ENCODE measurements at places on chromosomes 4 and X. TPM values are rescaled to one million over a fixed set of nuclear protein-coding genes. Genes with fewer than 3 reads are reported as not detected.

- no peak for DNase-seq
Observed at GRCh38 chr4:40722576-40723161, 27.1 kb upstream of the NSUN7 start.

DNA sequence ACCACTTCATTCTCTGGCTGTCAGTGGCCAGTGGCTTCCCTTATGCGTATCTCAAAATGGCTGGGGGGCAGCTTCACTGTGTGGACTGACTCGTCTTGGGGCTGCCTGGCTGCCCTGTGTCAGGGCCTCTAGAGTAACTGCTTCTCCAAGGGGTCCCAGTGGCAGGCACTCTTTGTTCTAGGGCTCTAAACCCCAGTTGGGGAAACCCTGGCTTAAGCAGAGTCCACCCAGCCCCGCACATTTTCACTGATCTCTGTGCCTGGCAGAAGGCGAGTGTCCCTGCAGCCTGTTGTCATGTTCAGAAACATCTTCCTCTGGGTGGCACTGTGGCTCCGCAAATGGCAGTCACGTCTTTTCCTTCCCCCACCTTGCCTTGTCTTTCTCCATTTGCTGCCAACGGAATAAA is 59.7 kb downstream of the NBDY start:
- DNase-seq = peak; percentile 76

DNA sequence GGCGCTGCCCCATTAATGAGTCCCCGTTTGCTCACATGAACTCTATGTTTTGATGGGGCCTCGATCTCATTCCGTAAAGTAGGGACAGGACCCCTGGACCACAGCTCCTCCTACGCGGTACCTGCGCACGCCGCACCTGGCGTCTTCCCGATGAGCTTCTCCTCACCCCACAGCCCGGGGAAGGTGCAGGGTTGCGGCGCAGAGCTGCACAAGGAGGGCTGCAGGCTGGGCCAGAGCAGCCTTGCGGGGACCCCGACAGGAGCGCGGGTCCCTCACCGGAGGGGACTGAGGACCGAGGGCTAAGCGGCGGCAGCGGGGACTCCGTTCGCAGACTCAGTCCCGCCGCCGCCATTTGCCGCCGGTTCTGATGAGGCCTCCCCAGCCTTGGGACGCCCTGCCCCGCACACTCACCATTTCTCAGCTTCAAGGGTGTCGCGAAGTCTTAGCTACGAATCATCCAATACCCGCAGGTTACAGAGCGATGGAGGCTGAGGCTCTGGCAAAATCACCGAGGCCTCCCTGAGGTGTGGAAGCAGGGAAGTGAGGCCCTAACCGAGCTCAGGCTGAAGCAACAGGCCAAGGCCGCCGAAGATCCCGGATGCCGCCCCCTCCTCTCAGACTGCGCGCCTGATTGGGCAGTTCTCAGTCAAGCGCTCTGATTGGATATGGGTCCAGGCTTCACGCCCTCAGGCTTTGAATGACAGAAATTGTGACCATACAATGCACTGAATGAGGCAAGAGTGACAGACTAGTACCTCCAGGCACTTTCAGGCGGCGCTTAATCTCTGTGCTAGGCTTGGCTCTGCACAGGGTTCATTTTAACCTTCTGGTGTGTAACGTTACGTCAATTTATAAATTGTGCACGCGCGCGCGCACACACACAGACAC is 25.1 kb downstream of the ZNF721 start:
- DNase-seq = peak; percentile 94

Gene AKAP14
- not detected for total RNA-seq

- DNase-seq = no peak
Observed at GRCh38 chr4:46909078-46909477, at the start of gene COX7B2. Gene COX7B2, minus strand, starts transcription at chr4:46909245. Its CDS starts 174,053 bp downstream, at chr4:46735192.

DNA sequence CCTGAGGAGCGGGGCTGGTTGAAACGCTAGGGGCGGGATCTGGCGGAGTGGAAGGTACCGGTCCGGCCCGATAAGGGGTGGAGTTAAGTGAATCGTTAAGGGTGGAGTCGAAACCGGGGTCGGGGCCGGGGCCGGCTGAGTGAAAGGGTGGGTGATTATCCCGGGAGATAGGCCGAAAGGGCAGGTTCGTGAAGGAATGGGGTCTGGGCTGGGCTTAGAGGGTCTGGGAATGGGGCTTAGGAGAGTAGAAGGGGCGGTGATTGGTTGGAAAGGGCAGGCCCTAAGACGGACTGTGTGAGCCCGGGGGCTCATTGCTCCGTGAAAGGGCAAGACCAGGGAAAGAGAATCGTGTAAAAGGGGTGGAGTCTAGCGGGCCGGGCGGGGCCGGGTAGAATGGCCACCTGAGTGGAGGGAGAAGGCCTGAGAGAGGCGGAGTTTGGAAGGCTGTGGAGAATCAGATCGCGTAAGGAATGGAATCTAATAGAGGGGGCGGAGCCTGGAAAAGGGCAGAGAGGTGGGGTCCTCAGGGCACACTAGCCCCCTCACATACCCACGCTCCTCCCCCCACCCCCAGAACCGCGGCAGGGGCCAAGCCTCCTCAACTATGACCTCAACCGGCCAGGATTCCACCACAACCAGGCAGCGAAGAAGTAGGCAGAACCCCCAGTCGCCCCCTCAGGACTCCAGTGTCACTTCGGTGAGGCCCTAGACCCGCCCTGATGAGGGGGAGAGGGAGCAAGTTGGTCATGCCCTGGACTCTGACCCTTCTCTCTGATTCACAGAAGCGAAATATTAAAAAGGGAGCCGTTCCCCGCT is 430 bp downstream of the HDAC6 start:
- peak; percentile 86 for DNase-seq

DNA sequence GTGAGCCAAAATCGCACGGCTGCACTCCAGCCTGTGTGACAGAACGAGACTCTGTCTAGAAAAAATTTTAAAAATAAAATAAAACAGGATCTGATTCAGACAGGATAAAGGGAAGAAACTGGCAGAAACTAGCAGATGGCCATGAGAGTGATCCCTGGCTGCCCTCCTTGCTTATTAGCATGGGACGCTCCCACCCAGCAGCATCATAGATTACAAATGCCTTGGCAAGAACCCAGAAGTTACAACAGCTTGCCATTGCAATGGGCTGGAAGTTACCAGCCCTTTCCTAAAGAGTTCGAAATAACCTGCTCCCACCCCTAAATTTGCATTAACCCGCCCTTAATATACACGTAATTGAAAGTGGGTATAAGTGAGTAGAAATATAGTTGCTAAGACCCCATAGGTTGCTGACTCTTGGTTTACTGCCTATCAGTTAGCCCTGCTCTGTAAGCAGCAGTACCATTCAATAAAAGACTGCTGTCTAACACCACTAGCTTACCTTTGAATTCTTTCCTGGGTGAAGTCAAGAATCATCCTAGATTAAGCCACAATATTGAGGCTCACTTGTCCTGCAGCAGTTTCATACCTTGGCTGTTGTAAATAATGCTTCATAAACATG is 9.1 kb upstream of the XAGE2 start:
- no peak for DNase-seq

Gene USP17L15
- total RNA-seq = not detected

Gene FHIP1A
- total RNA-seq = 14.2 TPM

- DNase-seq = no peak
Observed at GRCh38 chr4:123507376-123507775, 110.8 kb downstream of the SPRY1 start.

Data from left cardiac atrium (tissue), 4 donors.